Fibroblast of upper back skin (primary cell): ENCODE measurements at places on chromosomes 12 and 14.

- no peak for DNase-seq
These were observed 1.0 kb upstream of the KRT18 start for GRCh38 chr12:52947738-52948423.

GRCh38 chr12:131442337-131442918 is 268.5 kb upstream of the SFSWAP start:
- no peak for DNase-seq

GRCh38 chr14:74434294-74434693 is 8.3 kb upstream of the SYNDIG1L start:
- DNase-seq, result no peak

GRCh38 chr12:69008520-69008919 is 75.5 kb upstream of the CPM start:
- DNase-seq, result no peak

DNA sequence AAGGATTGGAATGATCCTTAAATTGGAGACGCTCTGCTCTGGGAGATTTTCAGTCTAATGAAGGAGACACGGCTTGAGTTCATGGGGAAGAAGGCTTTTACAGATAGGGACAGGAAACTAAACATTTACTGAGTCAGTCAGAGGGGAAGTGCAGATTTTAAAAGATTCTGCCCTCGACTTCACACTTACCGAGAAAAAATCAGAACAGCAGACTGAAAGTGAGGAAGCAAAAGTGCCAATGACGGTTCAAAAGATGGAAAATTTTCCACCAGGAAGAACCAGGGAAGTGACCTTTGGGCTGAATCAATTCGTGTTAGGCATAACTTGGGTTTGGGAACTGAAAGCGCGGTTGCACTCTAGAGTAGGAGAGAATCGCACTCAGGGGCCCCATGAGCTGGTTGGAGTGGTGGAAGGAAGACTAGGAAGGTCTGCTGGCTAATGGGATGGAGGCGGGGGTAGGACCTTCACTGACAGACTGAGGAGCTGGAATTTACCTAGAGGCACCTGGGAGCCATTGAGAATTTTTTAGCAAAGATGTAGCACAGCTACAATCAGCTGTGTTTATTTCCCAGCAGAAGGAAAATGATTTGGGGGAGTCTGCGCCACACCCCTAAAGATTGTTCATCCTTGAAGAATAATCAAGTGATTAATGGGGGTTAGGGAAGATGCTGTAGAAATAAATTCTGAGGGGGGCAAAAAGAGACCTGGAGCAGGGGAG is 1.2 kb downstream of the KCNK13 start:
- DNase-seq, result no peak

GRCh38 chr14:75927564-75928087 is 54.2 kb downstream of the TGFB3 start:
- no peak for DNase-seq

GRCh38 chr14:76904740-76905569 is 78.7 kb downstream of the LRRC74A start:
- DNase-seq, result peak; percentile 94

- peak; percentile 89 for DNase-seq
These were observed 2.4 kb upstream of the KRT7 start for GRCh38 chr12:52230364-52231281.

- DNase-seq, result no peak
These were observed 46.3 kb upstream of the BCL11B start for GRCh38 chr14:99318091-99318958.

DNA sequence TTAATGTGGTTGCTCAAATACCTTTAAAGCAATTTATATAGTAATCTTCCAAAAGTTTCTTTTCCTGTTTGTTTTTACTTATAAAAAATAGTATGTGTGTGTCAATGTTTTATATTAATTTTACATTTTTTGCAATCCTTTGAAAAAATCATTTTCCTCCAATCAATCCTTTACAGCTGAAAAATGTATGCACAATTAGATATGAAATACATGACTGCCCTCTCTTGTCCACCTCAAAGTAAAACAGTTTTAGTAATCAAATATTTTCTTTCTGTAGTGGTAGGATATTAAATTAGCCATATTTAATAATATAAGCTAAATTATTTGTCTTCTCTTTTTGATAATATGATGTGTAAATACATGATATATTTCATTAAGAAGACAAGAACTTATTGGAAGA is 269.9 kb downstream of the ADAMTS20 start:
- peak; percentile 53 for DNase-seq

DNA sequence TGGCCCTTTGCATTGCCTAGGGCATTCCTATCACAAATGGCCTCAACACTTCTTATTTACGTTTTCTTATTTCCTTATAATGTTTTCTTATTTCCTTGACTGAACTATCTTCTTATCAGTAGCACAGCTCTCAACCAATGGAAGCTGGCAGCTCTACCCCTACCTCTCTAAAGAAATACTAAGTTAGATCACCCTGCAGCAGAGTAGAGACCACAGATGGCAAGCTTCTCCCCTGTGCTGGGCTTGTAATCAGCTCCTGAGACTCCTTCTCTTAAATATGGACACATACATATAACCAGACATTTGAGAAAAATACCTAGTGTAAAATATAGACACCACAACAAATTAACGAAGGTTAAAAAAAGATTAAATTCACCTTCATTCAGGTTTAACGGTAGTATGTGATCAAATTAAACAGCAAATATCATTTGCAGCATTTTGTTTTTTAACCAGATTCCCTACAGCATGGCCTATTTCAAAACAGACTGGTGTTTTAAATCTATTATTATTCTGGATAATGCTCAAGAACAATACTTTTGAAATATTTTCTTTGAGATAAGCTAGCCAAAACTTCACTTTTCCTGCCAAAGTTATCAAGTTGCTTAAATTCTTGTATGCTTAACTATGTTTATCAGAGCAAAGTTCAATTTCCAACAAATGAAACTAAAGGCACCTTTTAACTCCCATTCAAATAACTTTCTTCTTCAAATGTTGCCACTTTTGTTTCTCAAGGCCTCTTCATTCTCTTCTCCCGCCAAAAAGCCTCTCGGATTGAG is 54.3 kb downstream of the SLC41A2 start:
- DNase-seq, result peak; percentile 20

- no peak for DNase-seq
These were observed 85.0 kb downstream of the LGR5 start for GRCh38 chr12:71524626-71525025.

DNA sequence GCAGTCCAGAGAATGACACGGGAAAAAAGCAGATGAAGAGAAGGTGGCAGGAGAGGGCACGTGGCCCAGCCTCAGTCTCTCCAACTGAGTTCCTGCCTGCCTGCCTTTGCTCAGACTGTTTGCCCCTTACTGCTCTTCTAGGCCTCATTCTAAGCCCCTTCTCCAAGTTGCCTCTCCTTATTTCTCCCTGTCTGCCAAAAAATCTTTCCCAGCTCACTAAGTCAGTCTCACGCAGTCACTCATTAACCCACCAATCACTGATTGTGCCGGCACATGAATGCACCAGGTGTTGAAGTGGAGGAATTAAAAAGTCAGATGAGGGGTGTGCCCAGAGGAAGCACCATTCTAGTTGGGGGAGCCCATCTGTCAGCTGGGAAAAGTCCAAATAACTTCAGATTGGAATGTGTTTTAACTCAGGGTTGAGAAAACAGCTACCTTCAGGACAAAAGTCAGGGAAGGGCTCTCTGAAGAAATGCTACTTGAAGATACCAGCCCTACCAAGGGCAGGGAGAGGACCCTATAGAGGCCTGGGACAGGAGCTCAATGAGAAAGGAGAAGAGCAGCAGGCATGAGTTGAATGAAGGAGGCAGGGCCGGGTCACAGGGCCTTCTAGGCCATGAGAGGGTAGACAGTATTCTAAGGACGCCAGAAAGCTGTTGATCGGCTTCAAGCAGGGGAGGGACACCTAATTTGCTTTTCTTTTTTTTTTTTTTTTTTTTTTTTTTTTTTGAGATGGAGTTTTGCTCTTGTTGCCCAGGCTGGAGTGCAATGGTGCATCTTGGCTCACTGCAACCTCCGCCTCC is 40.9 kb downstream of the DAD1 start:
- peak; percentile 17 for DNase-seq

DNA sequence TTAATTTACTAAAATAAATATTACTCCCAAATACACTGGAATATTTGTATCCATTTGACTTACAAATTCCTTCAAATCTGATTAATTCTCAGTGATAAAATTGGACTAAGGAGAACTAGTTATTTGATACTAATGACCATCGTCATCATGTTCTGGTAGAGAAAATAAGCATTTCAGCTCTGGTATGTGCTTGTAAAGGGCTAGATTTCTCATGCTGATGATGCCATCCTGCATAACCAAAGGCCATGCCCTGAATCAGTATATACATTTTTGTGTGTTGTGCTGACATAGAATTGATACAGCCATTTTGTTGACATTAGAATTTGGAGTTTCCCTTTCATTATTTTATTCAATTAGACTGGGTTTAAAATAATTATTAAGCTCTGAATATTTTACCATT is 148.9 kb downstream of the PCNX1 start:
- DNase-seq, result no peak

- no peak for DNase-seq
These were observed 102.6 kb upstream of the LMNTD1 start for GRCh38 chr12:25655702-25656101.

DNA sequence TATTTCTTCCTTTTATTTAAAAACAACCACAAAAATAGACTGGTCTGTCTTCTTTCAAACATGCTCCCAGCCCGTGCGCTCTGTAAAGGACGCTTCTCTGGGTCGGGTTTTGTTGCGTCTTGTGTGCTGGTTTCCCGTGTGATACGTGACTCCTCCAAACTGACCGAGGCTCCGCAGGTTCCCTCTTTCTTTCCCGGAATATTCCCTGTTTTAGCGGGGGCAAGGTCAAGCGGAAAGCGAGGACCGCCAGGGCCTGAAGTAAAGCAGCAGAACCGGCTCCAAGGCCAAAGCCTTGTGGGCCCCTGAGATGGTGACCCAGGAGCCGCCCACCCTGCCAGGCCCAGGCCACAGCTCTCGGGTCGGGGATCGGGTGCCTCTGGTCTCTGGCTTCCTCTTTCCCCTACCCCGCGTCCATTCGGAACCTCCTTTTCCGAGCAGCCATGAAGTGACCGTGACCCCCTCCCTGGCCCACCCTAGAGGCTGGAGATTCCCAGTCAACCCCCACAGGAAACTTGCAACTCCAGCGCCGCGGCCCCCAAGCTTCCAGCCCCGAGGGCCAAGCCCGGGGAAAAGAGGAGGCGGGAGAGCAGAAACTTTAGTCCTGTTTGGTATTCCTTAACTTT is 885 bp upstream of the HOXC10 start:
- no peak for DNase-seq
